ENCODE measurements at places on chromosomes 12 and 14. TPM values are rescaled to one million over a fixed set of nuclear protein-coding genes. Genes with fewer than 3 reads are reported as not detected.

The NINJ2 gene
- 2.5 TPM for total RNA-seq

The PTGDR gene
- total RNA-seq: not detected

The CPM gene
- total RNA-seq: 5.2 TPM

The TMTC3 gene
- 52.8 TPM for total RNA-seq
